ENCODE measurements at places on chromosomes 1 and 21.

GRCh38 chr1:94677714-94678113, 136.2 kb upstream of the F3 start:
- no peak for DNase-seq

DNA sequence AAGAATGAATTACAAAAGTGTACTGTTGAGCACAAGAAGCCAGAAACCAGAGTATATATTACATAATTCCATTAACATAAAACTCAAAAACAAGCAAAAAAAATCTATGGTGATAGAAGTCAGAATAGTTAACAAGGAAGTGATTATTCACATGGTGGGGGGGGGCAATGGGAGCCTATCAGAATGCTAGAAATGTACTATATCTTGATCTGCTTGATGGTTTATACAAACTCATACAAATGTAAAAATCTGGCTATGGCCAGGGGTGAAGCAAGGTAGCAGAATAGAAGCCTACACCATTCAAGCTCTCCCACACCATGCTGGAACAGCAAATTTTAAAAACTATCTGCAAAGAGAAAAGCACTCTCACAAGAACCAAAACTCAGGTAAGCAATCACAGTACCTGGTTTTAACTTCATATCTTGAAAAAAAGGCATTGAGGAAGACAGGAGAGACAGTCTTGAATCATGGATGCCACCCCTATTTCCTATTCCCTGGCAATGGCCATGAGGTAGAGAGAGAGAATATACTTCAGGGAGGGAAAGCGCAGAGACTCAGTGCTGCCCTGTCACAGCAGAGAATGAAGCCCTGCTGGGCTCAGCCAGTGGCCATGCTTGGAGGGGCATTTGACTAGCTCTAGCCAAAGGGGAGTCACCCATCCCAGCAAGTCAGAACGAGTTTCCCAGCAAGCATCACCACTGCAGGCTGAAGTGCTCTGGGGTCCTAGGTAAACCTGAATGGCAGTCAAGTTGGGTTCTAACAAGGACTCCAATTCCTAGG, 73.8 kb downstream of the CDC42BPA start:
- DNase-seq, result no peak

GRCh38 chr1:208081972-208082371, 162.2 kb downstream of the PLXNA2 start:
- DNase-seq, result no peak

GRCh38 chr1:1038694-1039093, 18.8 kb downstream of the AGRN start:
- DNase-seq, result no peak

- no peak for DNase-seq
Observed at GRCh38 chr1:5847013-5847659, 145.1 kb downstream of the NPHP4 start.

GRCh38 chr1:3183813-3184212, 114.8 kb downstream of the PRDM16 start:
- no peak for DNase-seq

GRCh38 chr1:35708441-35708921, 10.2 kb downstream of the C1orf216 start:
- no peak for DNase-seq

GRCh38 chr1:161193561-161194235, 5.2 kb downstream of the ADAMTS4 start:
- no peak for DNase-seq

GRCh38 chr1:10774615-10775310, 21.7 kb downstream of the CASZ1 start:
- DNase-seq, result no peak

DNA sequence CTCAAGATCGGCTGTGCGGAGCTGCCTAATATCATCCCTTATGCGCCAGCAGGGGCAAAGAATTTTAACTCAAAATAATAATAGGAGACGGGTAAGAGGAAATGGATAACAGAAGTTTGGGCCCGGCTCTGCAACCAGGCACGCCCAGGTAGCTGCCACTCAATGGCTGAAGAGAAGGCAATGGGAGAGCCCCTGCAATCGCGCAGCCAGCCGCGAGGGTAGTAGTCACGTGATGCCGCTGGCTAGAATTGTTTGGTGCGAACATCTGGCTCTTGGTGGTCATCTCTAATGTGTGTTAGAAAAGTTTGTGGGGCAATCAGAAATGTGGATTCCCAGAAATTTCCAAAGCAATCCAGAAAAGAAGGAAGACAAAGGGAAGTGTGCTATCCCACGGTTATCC, 12.3 kb downstream of the BARHL2 start:
- no peak for DNase-seq

DNA sequence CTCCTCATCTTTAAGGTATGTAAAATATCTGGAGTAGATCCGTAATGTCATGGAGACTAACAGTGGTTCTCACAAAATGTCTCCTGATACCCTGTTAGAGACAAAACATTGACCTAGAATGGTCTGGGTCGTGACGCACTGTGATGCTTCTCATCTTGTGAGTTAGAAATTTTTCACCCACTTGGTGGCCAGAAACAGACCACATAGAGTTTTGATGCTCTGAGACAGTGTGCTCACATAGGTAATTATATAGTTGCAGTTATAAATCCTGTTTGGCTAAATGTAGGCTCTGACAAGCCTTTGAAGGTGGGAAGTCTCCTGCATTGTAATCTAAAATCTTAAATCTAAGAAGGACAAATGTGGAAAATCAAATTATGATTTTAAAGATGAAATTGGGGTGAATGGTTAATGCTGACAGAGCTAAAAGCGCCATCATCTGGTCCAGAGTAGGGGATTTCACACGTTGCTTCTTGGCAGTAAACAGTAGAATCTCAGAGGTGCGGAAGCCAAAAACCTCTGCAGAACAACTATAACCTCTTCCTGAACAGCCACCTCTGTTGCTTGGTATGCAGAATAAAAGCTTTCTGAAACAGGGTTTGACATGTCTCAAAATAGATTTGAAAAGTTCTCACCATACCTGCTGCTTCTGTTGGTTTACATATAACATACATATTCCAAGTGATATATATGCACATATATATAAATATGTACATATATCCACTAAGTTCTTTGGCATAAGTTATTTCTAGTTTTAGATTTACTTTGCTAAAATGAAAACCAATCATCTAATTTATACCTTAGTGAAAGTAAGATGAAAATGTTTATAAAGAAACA, 17.1 kb downstream of the RPAP2 start:
- DNase-seq, result no peak

- DNase-seq, result no peak
Observed at GRCh38 chr1:218817071-218817470, 356.6 kb upstream of the LYPLAL1 start.

- no peak for DNase-seq
Observed at GRCh38 chr1:23446661-23447310, 22.2 kb upstream of the TCEA3 start.

DNA sequence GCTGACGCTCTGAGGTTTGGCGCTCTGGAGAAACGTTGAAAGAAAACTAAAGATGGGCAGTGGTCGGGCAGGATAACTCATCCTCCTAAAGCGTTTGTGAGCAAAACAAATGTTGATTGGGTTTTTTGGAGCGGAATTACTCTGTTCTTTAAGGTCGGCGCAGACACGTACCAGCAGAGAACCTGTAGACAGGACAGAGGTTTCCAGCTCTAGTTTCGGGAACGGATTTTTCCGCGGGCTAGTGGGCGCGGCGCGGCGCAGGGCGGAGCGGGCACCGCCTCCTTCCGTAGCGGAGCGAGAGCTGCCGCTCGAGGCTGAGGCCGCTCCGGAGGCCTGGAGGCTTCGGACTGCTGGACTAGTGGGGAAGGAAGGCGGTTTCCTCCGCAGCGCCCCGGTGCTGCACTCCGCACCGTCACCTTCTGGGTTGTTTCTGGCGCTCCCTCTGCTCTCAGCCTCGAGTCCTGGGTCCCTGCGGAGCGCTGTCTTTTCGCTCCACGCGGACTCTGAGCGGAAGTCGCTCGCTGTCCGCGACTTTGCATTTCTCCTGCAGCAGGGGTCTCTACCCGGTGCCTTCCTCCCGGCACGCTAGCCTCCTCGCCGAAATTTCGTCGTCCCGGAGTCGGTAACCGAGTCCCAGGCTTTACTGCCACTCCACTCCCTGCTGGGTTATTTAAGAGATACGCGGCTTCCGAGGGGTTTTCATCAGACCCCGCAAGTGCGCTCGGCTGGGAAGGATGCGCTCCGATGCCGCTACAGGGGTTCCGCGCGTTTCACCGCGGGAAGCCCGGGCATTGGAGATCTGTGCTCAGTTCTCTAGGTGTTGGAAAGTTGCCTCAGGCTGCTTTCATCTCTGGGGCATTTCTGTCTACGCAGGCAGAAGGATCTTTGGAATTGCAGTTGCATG, 7.0 kb downstream of the FOXD2 start:
- DNase-seq, result no peak

DNA sequence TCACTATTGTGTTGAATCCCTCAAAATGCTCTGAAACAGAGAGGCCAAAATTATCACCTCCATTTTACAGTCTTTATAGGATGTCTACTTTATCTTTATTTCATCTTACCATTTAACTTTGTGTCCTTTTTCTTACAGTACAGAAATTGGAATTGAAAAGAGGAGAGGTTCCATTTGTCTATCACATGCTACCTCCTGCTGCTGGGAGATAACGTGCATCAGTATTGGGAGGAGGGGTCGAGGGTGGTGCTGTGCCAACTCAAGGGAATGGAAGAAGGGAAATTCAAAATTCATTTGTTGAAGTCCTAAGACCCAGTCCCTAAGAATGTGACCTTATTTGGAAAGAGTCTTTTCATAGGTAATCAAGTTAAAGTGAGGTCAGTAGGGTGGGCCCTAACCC, 85.3 kb downstream of the HHIPL2 start:
- no peak for DNase-seq

DNA sequence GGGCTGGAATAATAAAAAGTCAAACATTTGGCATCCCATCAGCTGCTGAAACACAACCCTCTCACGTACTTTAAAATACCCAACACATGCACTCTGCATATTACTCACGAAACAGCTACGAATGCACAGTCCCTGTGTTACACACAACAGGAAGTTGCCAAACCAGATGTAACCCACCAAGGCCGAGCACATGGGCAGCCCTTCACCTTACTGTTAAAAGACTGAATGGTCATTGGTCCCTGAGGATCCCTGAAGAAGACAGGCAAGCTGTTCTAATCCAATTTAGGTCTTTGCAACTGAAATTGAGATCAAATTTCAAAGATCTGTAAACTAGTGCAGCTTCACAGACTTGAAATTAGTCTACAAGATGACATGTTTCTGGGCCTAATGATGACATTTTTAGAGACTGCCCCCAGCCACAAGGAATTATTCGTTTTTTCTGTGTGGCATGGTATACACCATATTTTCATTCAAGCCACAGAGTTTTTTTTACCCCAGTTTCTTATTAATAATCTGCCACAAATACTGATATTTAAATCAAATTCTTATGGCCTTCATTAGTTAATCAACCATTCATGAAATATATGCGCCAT, 25.6 kb upstream of the IER5 start:
- DNase-seq, result peak; percentile 52

- DNase-seq, result no peak
Observed at GRCh38 chr1:167683641-167684502, 37.9 kb upstream of the MPZL1 start.

- no peak for DNase-seq
Observed at GRCh38 chr21:40294345-40294744, 427.1 kb downstream of the PCP4 start.

- no peak for DNase-seq
Observed at GRCh38 chr1:191963781-191964455, 194.3 kb upstream of the RGS18 start.

DNA sequence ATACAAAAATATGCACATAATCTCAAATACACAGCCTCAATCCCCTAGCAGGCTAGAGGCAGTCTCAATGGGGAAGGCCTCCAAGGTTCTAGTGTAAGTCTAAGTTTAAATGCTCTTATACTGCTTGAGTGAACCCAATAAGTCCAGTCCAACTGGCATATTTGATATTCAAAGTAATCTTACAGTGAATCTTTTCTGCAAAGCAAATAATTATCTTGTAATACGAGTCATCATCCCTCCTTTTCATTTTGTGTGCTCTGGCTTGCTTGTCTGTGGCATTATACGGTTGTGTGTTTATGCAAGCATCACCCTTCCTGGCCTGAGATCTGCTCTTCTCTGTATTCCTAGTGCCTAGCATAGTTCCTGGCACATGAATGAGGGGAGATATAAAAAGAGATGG, 166.9 kb upstream of the HMGB4 start:
- no peak for DNase-seq

- no peak for DNase-seq
Observed at GRCh38 chr1:178847396-178847849, 23.5 kb downstream of the ANGPTL1 start.

DNA sequence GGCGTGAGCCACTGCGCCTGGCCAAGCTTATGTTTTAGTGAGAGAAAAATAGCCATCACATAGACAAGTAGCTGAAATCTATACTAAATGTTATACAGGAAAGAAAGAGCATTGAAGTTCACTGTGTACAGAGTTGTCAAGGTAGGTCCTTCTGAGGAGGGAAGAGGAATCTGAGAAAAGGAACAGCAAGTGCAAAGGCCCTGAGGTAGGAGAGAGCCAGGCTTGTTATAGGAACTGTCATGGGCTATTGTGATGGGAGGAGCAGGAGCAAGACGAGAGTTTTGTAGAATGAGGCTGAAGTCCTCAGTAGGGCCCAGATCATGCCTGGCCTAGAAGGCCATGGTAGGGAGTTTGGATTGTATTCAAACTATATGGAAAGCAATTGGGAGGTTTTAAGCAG, 4.6 kb downstream of the ZDHHC18 start:
- DNase-seq, result no peak

Measured in HFF-Myc (cell line).